Liver (tissue), 10 donors: ENCODE measurements at places on chromosomes 3 and 15.

GRCh38 chr3:99126316-99126715 lies 224.8 kb upstream of the DCBLD2 start:
- no peak for DNase-seq

- no peak for DNase-seq
These were observed 498.0 kb upstream of the PROK2 start for GRCh38 chr3:72282918-72283317.

DNA sequence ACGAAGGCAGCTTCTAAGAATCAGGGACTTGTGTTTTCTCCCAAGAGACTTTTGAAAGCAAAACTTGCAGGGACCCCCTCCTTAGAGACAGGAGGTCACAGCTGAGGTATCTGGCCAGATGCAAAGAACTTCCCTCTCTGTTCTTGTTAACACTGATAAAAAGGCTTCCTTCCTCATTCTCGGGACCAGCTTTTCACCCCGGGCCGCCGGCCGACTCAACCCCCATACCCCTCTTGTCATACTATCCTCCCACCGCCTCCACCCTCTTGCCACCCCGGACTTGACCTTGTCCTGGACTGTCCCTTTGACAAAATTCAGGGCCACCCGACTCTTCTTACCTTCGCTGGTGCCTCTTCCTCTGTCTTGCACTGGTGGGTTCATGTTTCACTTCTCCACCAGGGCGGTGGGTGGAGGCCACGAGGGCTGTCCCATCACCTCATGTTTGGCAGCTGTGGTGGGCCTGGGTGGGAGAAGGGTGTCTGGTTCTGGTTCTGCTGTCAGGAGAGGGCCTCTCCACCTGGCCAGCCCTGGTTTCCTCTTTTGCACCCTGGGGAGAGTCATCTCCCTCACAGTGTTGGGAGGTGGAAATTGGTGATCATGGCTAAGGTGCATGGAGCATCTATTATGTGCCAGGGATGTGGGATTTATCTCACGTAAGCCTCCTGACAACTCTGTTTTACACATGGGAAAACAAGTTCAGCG lies 32.5 kb downstream of the BHLHE40 start:
- DNase-seq, result no peak

DNA sequence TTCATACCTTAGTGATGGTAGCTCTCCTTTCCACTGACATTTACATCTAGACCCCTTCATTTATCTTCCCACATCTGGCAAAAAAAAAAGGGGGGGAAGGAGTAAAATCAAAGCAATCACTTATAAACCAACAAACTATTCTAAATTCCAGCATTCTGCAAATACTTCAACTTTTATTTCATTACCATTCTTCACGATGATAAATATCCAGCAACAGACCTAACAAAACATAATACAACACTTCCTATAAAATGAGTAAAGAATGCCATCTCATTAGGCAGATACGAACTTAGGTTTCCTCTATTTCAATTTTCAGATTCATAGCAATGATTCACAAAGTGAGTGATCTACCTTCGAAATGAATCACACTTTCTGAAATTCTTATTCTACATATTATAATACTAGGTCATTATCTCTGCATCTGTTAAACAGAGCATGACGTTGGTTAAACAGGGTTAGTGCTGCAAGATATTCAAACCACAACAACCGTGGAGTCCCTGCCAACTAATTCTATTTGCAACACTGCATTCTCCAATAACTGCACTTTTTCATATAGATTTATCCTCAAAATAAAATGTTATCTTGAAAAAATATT lies at the start of gene LRRFIP2:
TSS of gene LRRFIP2 (minus strand) at position 51 of the 595 bp plus-strand sequence. CDS start 25,599 bp downstream, outside the sequence.
- no peak for DNase-seq

GRCh38 chr3:82103241-82103640 lies 341.8 kb upstream of the GBE1 start:
- no peak for DNase-seq

GRCh38 chr15:81195339-81195864 lies 1.3 kb upstream of the IL16 start:
- DNase-seq, result no peak

GRCh38 chr3:14393440-14394106 lies 8.8 kb upstream of the SLC6A6 start:
- DNase-seq, result no peak

DNA sequence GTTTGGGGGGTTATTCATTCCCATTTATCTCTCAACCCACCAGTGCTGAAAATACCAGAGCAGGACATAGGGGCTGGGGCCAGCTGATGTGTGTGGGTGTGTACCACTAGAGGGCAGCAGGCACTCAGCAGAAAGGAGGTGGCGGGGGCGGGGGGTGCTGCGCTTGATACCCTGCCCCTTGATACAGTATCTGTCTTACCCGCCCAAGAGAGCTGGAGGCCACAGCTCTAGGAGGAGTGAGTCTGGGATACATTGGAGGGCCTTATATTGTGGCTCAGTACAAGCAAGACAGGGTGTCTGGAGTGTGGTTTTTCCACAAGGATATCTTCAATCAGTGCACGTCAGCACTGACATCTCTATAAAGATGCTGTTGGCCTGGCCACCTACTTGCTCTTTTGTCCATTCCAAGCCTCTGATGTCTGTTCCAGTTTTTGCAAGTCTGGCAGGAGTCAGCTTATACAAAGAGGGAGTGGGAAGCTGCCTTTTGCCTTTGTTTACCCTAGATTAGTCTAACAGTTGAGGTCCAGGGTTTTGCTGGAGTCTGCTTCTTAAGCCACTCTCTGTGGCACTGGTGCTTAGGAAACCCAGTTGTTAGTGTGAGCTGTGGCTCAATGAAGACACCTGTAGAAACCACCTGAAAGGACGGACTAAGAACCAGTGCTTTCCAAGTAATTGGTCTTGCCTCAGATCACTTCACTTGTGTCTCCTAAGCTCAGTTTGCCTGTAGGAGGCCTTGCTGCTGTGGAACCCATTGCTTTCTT lies 1.5 kb upstream of the RBM15B start:
- DNase-seq, result peak; percentile 64

GRCh38 chr3:462851-463250 lies 266.3 kb downstream of the CHL1 start:
- DNase-seq, result no peak
